ENCODE measurements at places on chromosomes 3 and 15.

- no peak for DNase-seq
These were observed 26.8 kb downstream of the MEGF11 start for GRCh38 chr15:66226736-66227135.

- DNase-seq = no peak
These were observed 78.7 kb downstream of the PLXNA1 start for GRCh38 chr3:127061641-127062040.

- DNase-seq = no peak
These were observed 131.8 kb upstream of the C2CD4B start for GRCh38 chr15:62296756-62297507.

- DNase-seq = no peak
These were observed 162.3 kb upstream of the ARHGEF26 start for GRCh38 chr3:153958635-153959595.

DNA sequence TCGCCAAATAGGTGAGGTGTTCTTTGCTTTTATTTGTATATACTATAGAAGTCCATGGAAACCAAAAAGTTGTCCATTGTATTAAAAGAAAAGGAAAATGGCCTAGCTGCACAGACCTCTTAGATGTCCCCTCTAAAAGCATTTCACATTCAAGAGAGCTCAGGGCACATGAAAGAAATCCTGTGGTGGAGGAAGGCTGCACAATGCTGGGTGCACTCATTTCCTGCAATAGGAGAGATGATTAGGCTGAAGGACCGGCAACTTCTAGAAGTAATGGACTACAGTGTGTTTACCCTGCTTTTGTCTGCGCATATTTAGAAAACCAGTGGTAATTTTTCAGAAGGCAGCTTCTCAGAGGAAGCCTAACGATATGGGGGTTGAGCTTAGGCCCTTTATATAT lies 25.4 kb downstream of the PPM1L start:
- no peak for DNase-seq

DNA sequence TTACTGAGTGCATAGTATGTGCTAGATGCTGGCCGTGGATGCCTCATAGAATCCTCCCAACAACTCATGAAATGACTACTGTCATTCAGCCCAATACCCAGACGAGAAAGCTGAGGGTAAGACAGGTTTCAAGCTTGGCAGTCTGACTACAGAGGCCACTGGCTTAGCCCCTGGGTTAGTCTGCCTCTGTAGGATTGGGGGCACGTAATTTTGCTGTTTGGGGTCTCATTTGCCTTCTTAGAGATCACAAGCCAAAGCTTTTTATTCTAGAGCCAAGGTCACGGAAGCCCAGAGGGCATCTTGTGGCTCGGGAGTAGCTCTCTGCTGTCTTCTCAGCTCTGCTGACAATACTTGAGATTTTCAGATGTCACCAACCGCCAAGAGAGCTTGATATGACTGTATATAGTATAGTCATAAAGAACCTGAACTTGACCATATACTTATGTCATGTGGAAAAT lies 1.0 kb upstream of the CCR5 start:
- DNase-seq = no peak

DNA sequence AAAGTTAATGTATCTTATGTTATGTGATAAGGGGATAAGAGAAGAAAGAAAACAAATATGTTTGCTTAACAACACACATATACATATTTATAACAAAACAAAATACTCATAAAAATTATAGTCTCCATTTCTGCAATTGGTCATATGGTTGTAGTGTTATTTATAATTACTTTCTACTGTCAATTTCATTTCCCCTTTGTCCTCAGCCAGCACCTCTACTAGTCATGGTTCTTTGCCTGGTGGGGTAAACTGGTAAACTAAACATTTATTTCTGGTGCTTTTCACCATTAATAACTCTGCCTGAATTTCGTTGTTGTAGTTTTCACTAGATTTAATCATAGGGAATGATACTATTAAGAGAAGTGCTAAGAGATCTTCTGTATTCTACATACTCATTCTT lies 88.0 kb upstream of the ALCAM start:
- DNase-seq = no peak

GRCh38 chr3:173892547-173892946 lies 495.0 kb downstream of the NLGN1 start:
- DNase-seq = no peak

Measured in activated CD8-positive, alpha-beta memory T cell treated with anti-CD3 and anti-CD28 coated beads for 1 hour (primary cell).